Dermis blood vessel endothelial cell (primary cell): ENCODE measurements at places on chromosomes 7 and 10. TPM values are rescaled to one million over a fixed set of nuclear protein-coding genes. Genes with fewer than 3 reads are reported as not detected.
A peak's percentile ranks its signal among the peaks of the same experiment; 100 is the strongest.

PARG gene
- 29.8 and 31.1 TPM in 2 replicates for total RNA-seq

CALML3 gene
- not detected in 2 replicates for total RNA-seq

MYL10 gene
- not detected in 2 replicates for total RNA-seq

HMX3 gene
- not detected in 2 replicates for total RNA-seq

GRCh38 chr7:29102558-29103151 is 43.7 kb downstream of the CPVL start:
- DNase-seq, result peak; percentile 82

GRCh38 chr7:106152313-106152665 is 40.2 kb upstream of the SYPL1 start:
- DNase-seq, result no peak

DNA sequence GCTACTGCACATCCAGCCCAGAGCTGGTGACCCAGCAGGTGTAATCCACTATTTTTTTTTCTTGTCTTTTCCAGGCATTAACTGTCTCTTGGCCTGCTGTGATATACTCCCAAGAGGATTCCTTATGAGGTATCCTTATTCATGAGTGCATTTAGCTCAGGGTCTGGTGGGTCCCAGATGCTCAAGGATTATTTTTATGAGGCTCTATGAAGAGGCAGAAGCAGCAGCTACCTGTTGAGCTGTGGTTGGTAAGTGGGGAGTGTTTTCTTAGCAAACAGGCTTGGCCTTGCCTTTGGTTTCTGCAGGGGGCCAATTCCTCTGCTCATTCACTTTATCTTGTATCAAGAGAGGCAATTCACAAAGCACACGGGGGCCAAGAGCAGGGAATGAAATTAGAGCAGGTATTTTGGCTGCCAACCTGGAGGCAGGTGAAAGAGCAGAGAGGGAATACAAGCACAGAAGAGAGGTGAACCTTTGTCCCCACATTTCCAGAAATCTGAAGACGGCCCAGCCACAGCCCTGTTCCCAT is 221.6 kb downstream of the TMEM178B start:
- DNase-seq, result no peak

DNA sequence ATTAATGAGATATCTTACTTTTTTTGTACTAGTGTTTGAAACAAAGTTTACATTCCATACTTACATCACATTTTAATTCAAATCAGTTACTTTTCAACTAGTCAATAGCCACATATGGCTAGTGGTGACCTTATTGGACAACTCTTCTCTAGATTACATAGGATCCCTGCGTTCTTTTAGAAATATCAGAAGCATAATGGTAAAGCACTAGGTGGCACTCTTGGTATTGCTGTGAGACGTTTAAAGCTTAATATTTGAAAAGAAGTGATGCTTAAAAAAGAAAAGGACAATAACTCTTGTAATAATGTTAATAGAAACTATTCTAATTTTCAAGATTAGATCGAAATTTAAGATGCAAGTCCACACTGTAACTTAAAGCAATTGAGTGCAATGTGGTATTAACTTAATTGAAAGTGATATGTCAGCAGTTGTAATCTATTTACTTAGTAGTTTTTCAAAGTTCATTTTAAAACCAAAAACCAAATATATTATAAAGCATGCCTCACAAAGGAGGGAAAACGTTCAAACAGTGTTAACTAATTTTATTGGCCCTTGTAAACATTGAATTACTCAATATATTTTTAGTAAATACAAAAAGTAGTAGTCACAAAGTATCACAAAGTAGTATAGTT is 339.1 kb downstream of the ATRNL1 start:
- DNase-seq, result peak; percentile 34

GRCh38 chr10:55019439-55019838 is 218.4 kb upstream of the PCDH15 start:
- DNase-seq, result no peak
